Spinal cord (tissue), 10 donors: ENCODE measurements at places on chromosomes 12 and 14. TPM values are rescaled to one million over a fixed set of nuclear protein-coding genes. Genes with fewer than 3 reads are reported as not detected.
A peak's percentile ranks its signal among the peaks of the same experiment; 100 is the strongest.

- H3K27me3 ChIP-seq, result peaks cover 25% of the 10 kb centered on the region
- DNase-seq, result peak; percentile 93
- peaks cover 30% of the 10 kb centered on the region for H3K4me1 ChIP-seq
- peak within 1 kb of the TSS; percentile 75 for H3K4me3 ChIP-seq
- no peaks in the 10 kb centered on the region for H3K36me3 ChIP-seq
Measured at GRCh38 chr14:64540208-64541202, at the start of gene HSPA2. Gene HSPA2, plus strand, starts transcription at chr14:64540741. Its CDS starts 109 bp downstream, at chr14:64540850.

DNA sequence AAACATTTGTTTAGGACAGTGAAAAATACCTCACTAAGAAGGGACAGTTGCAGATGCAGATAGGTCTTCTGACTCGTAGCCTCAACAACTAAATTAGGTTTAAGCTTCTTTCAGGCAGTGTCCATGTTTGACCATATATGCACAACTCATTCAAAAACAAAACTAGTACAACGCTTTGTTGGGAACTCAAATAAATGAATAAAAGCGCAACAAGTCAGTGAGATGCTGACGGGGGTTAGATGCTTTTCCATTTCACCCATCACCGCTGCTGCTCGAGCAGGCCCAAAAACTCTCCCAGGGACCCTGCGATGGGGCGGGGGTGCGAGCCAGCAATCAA lies 633 bp downstream of the RPAP3 start:
- no peak for DNase-seq
- peaks cover 8% of the 10 kb centered on the region for H3K4me1 ChIP-seq
- no peaks in the 10 kb centered on the region for H3K27me3 ChIP-seq
- peak overlapping the region; percentile 73 for H3K4me3 ChIP-seq
- peaks cover 4% of the 10 kb centered on the region for H3K36me3 ChIP-seq

CYP27B1 gene
- 0.72 TPM for total RNA-seq

- DNase-seq, result peak; percentile 64
- H3K27ac ChIP-seq, result peak within 1 kb of the TSS; percentile 92
- peak within 1 kb of the TSS; percentile 78 for H3K4me3 ChIP-seq
- H3K27me3 ChIP-seq, result no peaks in the 10 kb centered on the region
Measured at GRCh38 chr14:54566410-54567223, at the start of gene SAMD4A. Gene SAMD4A, plus strand, starts transcription at chr14:54567128. Its CDS starts 789 bp downstream, at chr14:54567917.

DNA sequence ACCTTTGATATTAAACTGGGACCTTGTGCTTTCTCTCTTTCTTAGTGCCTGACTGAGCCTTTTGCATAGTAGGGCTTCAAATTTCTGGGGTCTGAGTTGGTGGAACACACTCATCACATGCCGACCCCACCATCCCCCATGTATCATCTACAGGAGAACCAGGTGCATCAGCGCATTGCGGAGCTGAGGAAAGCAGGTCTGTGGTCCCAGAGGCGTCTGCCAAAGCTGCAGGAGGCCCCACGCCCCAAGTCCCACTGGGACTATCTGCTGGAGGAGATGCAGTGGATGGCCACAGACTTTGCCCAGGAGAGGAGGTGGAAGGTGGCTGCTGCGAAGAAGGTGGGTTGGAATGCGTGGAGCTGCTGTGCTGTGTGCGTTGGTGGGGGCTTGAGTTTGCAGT lies 37.8 kb downstream of the EP400 start:
- no peak overlapping the region for H3K27ac ChIP-seq
- H3K27me3 ChIP-seq, result no peaks in the 10 kb centered on the region
- H3K4me3 ChIP-seq, result no peak overlapping the region
- H3K4me1 ChIP-seq, result peaks cover 10% of the 10 kb centered on the region
- no peak for DNase-seq
- H3K36me3 ChIP-seq, result peaks cover 82% of the 10 kb centered on the region

DNA sequence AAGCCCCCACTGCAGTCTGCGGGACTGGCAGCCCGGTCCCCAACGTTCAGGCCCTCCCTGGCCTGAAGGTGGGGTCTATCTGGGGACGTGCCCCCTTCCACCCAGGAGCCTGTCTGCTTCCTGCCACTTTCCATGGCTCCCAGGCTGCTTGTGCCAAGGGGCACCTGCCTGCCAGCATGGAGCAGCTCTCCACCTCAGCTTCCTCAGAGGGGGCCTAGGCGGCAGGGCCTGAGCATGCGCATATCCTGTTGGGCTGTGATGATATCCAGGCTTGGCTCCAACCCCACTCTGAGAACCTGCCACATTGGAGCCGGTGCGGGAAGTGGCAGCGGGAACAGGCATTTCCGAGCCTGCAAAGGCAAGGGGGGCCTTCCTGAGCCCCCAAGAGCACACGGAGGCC lies 57.4 kb downstream of the FUT8 start:
- peaks cover 10% of the 10 kb centered on the region for H3K36me3 ChIP-seq
- H3K27me3 ChIP-seq, result no peaks in the 10 kb centered on the region
- no peak overlapping the region for H3K27ac ChIP-seq
- no peak for DNase-seq

DNA sequence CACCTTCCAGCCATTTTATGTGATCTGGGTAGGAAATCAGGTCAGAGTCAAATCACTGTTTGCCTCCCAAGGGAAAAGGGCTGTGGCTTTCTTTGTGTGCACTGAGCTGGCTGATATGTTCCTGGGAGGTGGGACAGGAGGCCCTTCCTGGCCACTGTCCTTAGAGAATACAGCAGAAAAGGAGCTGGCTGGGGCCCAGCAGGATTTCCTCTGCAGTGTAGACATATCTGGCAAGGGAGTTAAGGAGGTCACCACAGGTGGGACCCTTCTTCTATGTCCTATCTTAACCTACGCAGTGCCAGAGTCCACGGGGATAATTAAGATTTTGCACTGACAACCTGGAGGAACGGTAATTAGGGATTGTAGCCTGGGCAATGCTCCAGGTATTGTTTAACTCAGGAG lies 145.3 kb downstream of the NTF3 start:
- H3K4me1 ChIP-seq, result peaks cover 3% of the 10 kb centered on the region
- H3K27me3 ChIP-seq, result no peaks in the 10 kb centered on the region
- H3K27ac ChIP-seq, result no peak overlapping the region
- DNase-seq, result no peak
- no peak overlapping the region for H3K4me3 ChIP-seq

GRCh38 chr14:51019089-51019488 lies 74.8 kb upstream of the PYGL start:
- no peak overlapping the region for H3K4me3 ChIP-seq
- no peak for DNase-seq
- no peaks in the 10 kb centered on the region for H3K27me3 ChIP-seq

DNA sequence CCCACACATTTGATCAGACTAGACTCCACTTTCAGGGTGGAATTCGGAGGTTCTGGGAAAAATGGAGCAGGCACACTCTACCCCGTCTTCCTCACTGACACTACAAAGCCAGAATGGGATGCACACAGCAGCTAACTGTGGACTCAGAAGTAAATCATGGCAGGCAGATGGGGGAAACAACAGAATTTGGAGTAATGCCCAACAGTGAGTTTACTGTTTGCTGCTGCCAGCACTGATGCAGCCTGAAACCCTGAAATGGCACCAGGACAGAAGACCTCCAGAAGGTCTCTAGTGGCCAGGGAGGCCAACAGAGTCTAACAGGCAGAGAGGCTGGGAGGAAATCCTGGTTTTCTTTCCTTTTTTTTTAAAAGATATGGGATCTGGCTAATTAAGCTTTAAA lies 24.6 kb downstream of the KCTD10 start:
- H3K4me3 ChIP-seq, result no peak overlapping the region
- H3K36me3 ChIP-seq, result peaks cover 58% of the 10 kb centered on the region
- peaks cover 3% of the 10 kb centered on the region for H3K4me1 ChIP-seq
- no peaks in the 10 kb centered on the region for H3K27me3 ChIP-seq
- DNase-seq, result no peak

DNA sequence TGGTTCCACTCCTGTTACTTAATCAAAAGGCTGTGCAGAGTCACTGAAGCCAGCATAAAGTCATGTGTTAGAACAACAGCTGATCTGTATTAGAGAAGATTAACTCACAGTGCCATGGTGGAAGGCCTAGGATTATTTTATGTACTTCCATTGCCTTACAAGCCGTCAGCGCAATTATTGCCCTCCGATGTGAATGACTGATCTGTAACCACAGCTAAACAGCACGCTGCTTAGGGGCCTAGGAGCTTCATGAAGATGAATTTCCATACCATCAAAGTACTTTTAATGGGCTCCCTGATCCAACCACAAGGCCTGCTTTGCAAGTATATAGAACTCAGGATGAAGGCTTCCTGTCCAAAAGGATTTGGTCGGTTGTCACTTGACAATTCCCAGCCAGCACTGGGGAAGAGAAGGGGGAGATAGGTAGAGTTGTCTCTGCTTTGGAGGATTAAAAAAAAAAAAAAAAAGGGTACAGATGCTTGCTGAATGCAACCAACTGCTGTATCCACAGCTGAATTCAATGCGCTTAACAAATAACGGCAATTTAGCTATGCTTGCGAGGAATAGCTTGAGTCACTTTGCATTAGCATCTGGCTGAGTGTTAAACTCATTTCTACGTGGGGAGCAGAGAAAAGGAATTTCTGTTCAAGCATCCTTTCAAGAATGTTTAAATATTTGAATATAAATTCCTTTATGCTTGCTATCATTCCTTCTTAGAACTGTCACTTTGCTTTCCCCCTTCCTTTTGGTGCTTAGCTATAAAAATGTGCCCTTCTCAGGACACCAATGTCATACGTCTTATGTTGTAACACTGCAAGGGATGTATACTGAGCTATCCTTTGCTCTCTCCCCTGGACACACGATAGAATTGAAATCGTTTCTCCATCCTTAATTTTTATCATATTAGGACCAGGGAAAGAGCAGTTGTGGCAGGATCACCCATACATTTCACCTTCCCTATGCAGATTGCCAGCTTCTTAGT lies 387.8 kb downstream of the SOX5 start:
- H3K27ac ChIP-seq, result no peak overlapping the region
- no peak for DNase-seq
- H3K4me3 ChIP-seq, result no peak overlapping the region
- peaks cover 4% of the 10 kb centered on the region for H3K36me3 ChIP-seq

GRCh38 chr12:91316161-91316906 lies 133.7 kb upstream of the DCN start:
- no peaks in the 10 kb centered on the region for H3K4me1 ChIP-seq
- H3K27ac ChIP-seq, result no peak overlapping the region
- H3K36me3 ChIP-seq, result no peaks in the 10 kb centered on the region
